ENCODE measurements at places on chromosomes 7 and 10.

DNA sequence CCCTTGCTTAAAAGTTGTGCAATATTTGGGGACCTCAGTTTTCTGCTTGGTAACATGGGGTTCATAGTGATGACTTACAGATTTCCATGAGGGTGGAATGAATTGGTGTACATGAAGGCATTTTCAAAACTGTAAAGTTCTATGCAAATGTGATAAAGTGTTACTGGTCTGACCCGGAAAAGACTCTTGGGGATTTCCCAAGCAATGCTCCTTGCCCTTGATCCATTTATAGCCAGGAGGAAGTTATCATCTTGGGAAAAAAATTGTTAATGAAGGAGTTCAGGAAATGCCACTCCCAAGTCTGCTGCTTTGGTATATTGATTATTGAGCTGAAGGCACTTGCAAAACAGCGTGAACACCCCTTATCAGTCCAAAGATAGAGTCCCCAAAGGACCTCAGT, 96.3 kb upstream of the ZPBP start:
- DNase-seq, result no peak

GRCh38 chr10:9602998-9603397, 1414.7 kb upstream of the CELF2 start:
- DNase-seq, result no peak

GRCh38 chr7:94957061-94957460, 49.7 kb downstream of the PPP1R9A start:
- DNase-seq, result no peak

- DNase-seq, result no peak
Observed at GRCh38 chr7:1847260-1848001, 177.4 kb downstream of the ELFN1 start.

DNA sequence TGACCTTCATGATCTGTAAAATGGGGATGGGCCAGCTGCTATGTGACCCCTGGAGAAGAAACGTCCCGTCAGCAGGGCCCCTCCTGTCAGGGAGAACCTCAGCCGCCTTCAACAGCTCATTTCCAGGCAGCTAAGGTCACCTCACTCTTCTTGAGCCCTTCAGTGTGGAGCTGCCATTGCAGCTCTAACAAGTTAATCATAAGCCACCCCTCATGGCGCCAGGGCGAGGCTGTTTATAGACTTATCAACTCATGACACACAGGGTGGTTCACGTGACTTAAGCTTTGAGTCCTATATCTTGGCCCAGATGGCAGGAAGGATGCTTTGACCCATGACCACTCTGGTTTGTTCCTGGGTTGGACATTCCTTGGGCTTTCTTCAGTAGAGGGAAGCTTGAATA, 315.1 kb downstream of the TNS3 start:
- DNase-seq, result no peak

GRCh38 chr7:94856643-94857042, 50.8 kb upstream of the PPP1R9A start:
- DNase-seq, result no peak

DNA sequence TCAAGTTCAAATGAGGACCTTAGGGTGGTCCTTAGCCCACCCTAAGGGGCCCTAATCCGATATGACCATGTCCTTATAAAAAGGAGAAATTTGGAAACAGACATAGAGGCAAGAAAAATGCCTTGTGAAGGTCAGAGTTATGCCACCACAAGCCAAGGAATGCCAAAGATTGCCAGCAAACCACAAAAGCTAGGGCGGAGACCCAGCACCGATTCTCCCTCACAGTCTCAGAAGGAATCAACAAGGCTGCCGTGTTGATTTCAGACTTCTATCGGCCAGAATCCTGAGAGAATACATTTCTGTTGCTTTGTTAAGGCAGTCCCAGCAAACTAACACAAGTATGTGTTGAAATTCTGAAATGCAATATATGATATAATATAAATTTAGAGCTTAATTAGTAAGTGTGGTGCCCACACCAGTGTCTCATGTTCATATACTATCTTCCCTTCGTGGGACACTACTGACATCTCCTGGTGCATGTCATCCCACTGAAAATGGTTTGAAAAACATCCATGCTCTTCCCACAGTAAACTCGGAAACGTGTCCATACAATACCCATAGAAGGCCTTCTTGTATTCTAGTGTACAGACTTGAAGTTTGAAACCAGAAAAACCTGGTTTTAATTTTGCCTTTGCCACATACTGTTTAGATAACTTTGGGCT, 349.0 kb downstream of the TNS3 start:
- no peak for DNase-seq

DNA sequence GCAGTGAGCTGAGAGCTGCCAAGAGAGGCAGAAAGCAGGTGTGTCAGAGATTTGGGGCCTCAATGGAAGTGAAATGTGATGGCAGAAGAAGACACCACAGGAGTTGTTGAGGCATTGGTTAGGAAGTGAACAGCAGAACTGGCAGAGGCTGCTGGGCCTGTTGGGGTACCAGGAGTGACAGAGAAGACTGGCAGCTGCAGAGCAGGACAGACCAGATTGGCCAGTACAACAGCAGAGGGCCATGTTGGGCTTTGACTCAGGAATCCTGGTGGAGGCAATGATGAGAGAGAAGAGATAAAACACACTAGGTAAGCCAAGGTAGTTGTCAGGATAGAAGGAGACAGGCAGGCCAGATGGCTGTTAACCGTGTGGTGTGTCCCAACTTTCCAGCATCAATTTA, 19.9 kb upstream of the HERPUD2 start:
- DNase-seq, result no peak

DNA sequence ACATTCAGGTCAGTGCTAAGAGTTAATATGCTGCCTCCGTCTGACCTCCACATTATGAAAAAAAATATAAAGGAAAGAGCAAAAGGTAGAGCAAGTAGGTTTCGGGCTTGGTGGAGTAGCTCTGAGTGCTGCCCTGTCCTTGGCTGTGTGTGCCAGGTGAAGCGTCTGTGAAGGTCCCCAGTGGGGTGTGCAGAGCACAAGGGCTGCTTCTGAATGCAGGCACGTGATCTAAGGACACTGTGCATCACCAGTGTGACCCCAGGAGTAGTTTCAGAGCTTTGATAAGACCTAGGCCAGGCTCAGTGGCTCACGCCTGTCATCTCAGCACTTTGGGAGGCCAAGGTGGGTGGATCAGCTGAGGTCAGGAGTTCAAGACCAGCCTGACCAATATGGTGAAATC, 36.0 kb downstream of the KLF6 start:
- no peak for DNase-seq

- DNase-seq, result no peak
Observed at GRCh38 chr7:129845178-129845971, 107.4 kb downstream of the UBE2H start.

- DNase-seq, result no peak
Observed at GRCh38 chr10:25082276-25083204, 66.1 kb downstream of the THNSL1 start.

- no peak for DNase-seq
Observed at GRCh38 chr7:70005891-70006260, 407.6 kb downstream of the AUTS2 start.

- no peak for DNase-seq
Observed at GRCh38 chr7:159195946-159196345, 51.3 kb upstream of the VIPR2 start.

DNA sequence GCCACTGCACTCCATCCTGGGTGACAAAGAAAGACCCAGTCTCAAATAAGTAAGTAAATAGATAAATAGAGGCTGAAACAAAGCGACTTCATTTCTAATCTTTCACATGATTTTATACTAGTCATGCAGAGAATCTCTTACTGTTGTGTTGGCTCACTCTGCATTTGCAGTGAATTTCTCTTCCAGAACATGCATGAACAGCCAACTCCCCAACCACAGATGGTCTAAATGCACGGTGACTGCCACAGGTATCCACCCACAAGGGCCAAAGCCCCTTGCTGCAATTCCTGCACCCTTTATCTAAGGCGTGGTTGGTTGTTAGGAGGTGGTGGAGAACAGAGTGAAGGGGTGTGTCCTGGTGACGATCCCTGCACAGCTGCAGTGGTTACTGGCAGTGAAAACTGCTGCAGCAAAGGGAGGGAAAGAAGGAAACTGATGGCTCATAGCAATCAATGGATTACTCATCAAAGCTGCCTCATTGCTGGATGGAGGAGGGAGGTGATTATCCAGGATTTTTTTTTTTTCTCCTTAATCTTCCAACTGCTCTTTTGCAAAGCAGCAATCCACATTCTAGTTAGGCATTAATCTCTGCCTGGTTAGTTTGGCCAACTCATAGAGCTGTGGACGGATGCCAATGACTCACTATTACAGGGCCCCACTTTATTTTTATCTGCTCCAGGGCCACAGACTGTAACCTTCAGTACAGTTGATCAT, 50.6 kb downstream of the PRTFDC1 start:
- no peak for DNase-seq

- DNase-seq, result no peak
Observed at GRCh38 chr10:130395248-130395936, 259.2 kb downstream of the GLRX3 start.

DNA sequence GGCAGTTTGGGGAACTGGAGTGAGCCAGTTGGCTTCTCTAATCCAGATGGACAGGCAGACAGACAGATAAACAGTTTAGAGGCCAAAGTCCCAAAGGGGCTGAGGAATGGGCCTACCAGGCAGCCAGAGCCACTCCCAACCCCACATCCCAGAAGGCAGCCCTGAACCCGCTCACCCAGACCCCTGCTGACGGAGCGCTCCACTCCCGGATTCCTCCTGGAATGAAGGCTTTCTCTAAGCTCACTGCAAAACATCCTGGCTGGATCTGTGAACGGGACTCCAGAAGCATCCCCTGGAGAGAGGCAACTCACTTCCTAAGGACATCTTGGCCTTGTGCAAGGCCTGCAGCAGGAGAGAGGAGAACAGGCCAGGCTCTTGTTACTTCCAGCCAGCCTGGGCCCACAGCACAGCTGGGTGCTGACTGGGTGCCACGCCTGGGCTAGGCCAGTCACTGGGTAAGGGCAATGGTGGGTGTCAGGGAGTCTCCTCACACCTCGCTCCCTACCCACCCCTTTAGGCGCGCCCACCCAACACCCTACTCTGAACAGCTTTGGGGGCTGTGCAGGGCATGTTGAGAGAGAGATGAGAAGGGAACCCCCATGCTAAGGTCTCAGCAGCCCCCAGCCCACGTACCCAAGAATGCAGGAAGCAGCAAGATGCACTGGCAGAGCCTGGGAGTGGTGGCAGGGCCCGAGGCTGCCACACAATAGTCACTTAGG, 168.6 kb upstream of the ZMIZ1 start:
- no peak for DNase-seq

- no peak for DNase-seq
Observed at GRCh38 chr7:36192877-36193276, 39.8 kb downstream of the EEPD1 start.

- no peak for DNase-seq
Observed at GRCh38 chr10:102245932-102246251, 560 bp downstream of the GBF1 start.

DNA sequence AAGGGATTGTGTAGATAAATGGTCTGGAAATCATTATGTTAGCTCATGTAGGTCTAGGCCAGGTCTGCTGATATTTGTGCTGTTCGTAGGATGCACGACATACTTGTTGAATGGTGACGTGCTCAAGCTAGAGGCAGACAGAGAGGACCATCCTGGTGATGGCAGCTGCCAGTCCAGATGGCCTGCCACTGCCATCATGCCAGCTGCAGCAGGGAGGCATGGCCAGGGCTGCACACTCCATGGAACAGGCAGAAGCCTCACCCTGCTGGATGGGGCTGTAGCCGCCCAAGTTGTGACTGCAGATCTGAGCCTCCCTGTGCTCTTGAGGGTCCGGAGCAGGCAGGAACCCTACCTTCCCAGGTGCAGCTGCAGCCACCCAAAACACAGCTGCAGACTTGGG, 80.3 kb downstream of the SPDYE5 start:
- DNase-seq, result no peak

All from naive thymus-derived CD8-positive, alpha-beta T cell (primary cell).